CD4-positive, alpha-beta T cell treated with Interleukin-17A for 1 hour (primary cell): ENCODE measurements at places on chromosomes 1 and 21.

DNA sequence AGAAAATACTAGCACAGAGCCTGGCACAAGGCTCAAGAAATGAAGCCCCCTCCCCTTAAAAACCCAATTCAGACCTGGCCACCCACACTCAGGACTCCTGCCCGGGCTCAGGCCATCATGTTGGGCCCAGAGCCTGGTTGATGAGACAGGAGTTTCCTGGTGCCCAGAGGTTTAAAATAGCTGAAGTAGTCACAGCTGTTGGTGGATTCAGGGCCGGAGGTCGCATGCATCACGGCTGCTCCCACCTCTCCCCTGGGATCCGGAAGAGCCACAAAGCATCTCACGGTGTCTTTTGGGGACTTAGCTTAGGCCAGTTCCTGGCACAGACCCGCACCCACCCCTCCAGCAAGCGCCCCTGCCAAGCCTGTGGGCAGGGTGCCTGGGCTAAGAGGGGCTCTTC lies 2.6 kb upstream of the PADI2 start:
- DNase-seq = no peak

DNA sequence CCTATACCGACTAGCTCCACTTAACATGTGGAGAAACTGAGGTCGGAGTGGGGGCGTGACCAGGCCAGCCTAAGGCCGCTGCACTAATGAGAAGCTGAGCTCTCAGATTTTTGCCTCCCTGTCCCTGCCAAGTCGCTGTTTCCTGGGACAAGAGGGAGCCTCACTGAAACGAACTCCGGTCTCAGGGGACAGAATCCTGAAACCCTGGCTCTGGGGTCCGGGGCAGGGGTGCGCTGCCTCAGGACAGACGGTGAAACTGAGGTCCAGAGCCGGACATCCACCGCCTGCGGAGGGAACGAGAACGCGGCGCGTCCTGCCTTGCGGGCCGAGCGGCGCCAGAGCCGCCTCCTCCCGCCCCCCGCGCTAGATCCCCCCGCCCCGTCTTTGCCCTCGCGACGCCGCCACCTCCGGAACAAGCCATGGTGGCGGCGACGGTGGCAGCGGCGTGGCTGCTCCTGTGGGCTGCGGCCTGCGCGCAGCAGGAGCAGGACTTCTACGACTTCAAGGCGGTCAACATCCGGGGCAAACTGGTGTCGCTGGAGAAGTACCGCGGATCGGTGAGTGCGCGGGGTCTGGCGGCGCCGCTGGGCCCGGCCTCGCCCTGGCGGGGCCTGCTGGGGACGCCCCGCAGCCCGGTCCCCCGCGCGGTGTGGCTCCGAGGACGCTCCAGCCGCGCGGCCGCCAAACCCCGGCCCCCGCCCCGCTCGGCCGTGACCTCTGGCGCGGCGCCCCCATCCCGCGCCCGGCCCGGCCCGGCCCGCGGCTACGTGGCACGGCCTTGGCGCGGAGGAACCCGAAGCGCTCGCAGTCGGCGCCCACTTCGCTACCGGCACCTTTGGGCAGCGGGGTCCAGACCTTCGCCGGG lies at the start of gene GPX7:
Gene GPX7 (plus strand): TSS at position 381 of the 865 bp plus-strand sequence. CDS start 39 bp downstream, at position 420.
- DNase-seq = peak; percentile 73

GRCh38 chr1:219945795-219946194 lies 17.4 kb upstream of the SLC30A10 start:
- peak; percentile 13 for DNase-seq

- peak; percentile 87 for DNase-seq
Measured at GRCh38 chr1:184890539-184890973, 83.8 kb downstream of the NIBAN1 start.

- DNase-seq = no peak
Measured at GRCh38 chr21:16711757-16712156, 801.1 kb upstream of the CXADR start.

- DNase-seq = no peak
Measured at GRCh38 chr1:71015745-71016144, 31.9 kb downstream of the PTGER3 start.

DNA sequence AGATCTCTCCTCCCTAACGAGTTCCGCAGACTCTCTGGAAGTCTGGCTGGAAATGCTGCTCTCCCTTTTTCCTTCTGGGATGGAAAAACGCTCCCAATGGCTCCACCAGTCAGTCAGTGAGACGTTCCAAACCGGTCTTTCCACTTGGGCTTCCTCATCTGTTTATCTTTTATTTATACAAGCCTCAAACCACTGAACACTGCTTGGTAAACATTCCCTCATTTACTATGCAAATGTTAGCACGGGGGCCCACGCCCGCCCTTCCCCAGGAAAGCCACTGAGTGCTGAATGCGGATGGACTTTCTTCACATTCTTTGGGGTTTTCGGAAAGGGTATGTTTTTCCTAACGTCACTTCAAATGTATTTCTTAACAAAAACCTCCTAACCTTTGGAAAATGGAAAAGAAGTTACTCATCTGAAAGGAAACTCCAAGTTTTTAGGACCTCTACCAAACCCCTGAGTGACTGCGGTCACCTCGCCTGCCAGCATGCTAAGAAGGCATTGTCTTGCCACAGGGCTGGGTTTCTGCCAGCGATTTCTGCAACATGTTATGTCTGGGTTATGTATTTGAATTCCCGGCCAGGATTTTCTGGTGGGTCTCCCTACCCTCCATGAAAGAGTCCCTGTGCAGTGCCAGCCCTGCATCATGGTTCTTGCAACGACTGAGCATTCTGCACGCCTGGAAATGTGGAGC lies 14.0 kb upstream of the UMODL1 start:
- DNase-seq = no peak

DNA sequence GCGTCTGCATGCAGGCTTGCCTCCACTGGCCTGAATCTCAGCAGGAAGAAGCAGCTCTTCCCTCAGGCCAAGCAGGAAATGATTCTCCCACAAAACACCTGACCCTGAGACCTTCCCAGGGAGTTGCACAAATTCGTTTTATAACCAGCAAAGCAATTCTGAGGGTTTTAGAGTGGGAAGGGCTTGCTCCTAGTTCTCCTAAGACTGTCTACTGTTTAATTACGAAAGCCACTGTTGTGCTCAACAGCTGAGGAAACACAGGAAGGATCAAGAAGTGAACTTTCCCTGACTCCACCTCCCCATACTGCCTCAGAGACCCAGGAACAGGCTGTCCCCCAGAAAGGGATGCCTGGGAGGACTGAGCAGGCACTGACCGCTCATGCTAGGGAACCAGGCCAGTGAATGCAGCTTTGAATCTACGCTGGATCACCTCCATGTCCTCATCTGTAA lies 37.0 kb upstream of the PUM1 start:
- DNase-seq = no peak

DNA sequence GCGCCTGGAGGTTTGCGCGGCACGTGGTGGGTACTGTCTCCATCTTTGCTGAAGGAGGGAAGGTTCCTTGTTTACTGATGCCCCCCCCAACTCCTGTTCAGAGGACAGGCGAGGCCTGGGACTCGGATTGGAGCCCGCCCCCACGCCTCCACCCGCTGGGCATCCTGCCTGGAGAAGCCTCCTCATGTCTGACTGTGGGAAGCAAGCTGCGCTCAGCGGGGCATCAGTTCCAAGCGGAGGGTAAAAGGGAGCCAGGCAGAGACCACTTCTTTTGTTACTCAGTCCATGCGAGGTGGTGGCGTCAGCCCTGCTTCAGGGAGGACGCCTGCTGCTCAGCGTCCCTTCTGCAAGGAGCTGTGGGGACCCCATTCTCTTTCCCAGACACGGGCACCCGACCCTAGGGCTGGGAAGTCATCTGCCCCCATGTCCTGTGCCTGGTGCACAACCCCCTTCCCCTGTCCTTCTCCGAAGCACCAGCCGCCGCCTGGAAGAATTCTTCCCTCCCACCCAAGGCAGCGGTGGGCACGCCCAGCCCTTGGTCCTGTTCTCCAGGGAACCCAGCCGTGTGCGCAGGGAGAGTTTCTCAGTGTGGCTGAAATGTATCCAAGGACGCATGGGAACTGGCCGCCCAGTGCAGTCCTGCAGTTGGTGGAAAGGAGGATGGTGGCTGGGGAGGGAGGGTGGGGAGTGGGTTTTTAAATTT lies 414.0 kb downstream of the CAMTA1 start:
- no peak for DNase-seq

- no peak for DNase-seq
Measured at GRCh38 chr1:40905061-40905460, 42.9 kb upstream of the CITED4 start.

- DNase-seq = peak; percentile 82
Measured at GRCh38 chr21:45973475-45974072, 8.0 kb upstream of the COL6A1 start.

DNA sequence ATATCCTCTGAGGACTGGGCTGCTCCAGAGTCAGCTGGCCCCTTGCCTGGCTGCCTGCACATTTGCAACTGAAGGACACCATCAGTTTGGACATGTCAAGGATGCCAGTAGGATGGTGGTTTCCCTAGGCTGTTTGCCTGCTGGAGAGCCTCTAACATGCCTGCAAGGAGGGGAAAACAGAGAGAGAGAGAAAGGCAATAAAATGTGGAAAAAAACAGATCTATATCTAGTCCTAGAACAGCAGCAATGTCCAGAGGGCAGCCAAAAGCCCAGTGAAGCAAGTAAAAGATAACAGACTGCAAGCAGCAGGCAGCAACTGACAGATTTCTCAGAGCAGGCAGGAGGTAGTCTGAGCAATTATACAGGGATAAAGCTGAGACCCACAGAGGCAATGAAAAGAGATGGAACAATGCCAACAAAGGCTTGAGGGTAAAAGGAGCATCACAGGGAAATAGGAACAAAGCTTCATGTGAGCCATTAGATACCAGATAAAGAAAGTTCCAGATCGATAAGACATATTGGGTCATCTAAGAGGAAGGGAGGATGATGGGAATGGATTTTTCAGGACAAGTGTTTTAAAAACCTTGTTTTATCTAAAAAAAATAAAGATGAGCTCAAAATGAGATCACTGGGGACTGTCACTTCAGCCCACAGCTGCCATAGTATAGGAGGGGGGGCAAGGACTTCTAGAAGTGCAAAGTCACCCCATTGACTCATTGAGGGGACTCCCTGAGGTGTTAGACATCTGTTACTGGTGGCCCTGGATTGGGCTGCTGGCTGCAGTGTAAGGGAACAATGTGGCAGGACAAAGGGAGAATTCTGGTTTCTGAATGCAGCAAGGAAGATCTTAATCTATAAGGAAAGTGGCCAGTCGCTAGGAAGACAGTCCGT lies 38.6 kb upstream of the GADD45A start:
- no peak for DNase-seq

DNA sequence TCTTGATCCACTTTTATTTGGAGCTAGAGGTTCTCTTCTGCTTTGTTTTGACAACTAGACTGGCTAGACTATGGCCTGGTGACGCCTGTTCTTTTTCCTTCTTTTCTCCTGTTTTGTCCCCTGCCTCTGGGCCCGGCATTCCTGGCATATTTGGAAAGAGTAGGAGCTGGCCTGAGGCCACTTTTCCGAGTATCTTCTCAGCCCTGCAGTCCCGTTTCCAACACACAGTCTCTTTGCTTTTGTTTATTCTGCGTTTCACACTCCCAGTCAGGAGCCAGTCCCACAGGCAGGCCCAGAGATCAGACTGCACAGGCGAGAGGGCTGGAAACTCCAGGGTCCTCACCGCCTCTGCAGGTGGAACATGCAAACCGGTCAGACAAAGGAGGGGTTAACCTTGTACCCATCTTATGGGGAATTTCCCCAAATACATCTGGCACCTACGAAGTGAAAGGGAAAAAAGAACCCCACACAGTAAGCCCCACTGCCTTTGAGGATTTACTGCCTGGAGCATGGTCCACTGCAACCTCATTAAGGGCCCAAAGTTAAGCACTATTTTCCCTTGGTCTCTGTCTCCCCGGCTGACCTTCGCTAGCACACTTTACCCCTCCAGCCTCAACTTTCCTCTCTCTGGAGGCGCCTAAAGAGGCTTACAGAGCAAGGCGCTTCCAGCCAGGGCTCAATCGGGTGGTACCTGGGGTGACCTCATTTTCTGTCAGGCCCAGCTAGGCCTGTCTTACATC lies 141.1 kb downstream of the TOMM20 start:
- DNase-seq = no peak

- DNase-seq = no peak
Measured at GRCh38 chr1:201038186-201038876, 14.8 kb upstream of the KIF21B start.

- peak; percentile 32 for DNase-seq
Measured at GRCh38 chr1:83583351-83584014, 415.4 kb downstream of the TTLL7 start.

- DNase-seq = no peak
Measured at GRCh38 chr21:26425576-26425975, 147.5 kb downstream of the CYYR1 start.

DNA sequence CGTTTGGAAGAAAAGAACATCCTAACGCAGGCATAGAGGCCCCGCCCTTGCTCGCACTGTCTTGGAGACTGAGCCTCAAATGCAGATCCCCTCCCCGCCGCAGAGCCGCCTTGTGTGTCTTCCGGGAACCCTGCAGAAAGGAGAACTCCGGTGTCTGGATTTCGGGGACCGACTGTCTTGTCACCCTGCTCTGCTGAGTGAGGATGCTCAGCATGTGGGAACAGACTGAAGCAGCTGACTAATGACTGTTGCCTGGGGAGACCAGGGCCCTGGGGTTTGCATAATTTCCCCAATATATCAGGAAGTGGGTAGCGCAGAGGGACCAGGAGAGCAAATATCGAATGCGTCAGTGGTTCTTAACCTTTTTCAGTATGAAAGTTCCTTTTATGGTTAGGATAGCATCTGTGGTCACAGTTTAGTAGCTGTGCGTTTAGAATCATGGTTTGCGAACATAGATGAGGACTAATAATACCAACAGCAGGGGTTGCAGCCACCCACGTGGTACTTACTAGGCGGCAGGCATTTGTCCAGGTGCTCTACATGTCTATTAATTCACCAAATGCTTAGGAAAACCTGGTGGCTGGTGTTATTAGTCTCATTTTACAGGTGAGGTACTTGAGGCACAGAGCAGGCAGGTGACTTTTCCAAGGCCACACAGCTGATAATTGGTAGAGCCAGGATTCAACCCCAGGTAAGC lies 14.3 kb downstream of the GPR137B start:
- DNase-seq = peak; percentile 71

DNA sequence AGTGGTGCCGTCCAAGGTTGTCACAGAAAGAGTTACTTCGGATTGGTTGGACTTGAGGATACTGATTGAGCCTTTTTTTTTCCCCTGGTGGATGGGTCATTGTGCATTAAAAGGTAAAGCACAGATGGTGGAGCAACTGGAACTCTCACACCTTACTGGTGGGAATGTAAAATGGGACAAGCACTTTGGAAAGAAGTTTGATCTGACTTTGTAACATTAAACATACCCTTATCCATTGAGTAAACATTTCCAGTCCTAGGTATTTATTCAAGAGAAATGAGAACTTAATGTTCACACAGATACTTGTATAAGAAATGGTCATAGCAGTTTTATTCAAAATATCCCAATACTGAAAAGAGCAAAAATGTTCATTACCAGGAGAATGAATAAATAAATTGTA lies 14.9 kb downstream of the PLA2G2A start:
- no peak for DNase-seq

DNA sequence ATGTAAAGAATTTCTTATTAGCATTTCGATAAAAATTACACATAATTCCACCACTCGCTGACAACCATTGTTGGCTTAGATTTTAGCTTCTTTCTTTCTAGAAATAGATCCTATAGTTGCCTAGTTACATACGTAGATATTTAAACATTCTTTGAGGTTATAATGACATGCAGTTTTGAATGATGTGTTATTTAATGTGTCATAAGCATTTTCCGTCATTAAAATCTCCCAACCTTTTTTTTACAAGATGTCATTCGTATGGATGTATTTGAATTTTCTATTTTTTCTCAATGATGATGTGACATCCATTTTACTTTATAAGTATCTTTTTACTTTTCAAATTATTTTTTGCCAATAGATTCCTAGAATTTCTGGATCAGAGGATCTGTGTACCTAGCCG lies 44.7 kb downstream of the SLC37A1 start:
- no peak for DNase-seq
